Hair follicular keratinocyte (primary cell): ENCODE measurements at places on chromosomes 2 and 18. TPM values are rescaled to one million over a fixed set of nuclear protein-coding genes. Genes with fewer than 3 reads are reported as not detected.

The XIRP2 gene
- not detected in 2 replicates for total RNA-seq

The GLI2 gene
- total RNA-seq, result 0.39 TPM in 1 of 2 replicates, not detected in the other

The POTEC gene
- not detected in 2 replicates for total RNA-seq

The SLC38A11 gene
- total RNA-seq, result not detected in 2 replicates

The ANKRD44 gene
- total RNA-seq, result 0.47 and 0.49 TPM in 2 replicates

The ATP6V1C2 gene
- not detected in 2 replicates for total RNA-seq

The PMS1 gene
- total RNA-seq, result 7.7 and 15.9 TPM in 2 replicates

The EFEMP1 gene
- 215 and 218 TPM in 2 replicates for total RNA-seq

The NYAP2 gene
- not detected in 2 replicates for total RNA-seq

The FECH gene
- 19.4 and 33.6 TPM in 2 replicates for total RNA-seq
